Ovary (tissue), 10 donors: ENCODE measurements at places on chromosomes 4 and X.
A peak's percentile ranks its signal among the peaks of the same experiment; 100 is the strongest.

DNA sequence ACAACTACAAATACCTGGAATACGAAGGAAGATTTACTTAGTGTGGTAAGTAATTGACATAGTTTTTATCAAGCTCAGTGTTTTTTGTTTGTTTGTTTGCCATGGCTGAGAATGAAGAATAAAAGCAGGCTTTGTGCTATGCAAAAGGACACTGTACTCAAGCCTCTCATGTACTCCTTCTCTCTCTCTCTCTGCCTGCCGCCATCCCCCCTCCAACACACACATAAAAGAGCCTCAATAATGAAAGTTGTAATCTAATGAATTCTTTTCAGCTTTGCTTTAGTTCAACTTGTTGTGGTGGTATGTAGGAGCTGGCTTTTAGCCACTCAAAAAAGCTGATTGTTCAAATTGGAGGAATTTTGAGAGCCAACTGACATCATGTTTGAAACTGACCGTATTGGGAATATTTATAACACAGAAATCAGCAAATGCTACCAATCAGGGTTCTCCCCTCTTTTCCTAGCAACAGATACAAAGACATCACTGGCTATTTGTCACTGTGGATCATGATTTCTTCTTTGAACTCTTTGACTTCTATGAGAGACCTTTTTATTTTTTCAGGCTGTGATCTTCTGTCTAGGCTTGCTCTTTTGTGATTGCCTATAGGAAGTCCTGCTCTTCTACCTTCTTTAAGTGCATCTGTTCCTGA, 1148.8 kb downstream of the RAPGEF2 start:
- no peak overlapping the region for H3K4me3 ChIP-seq
- DNase-seq, result no peak
- H3K27me3 ChIP-seq, result no peaks in the 10 kb centered on the region
- no peak overlapping the region for H3K27ac ChIP-seq
- no peaks in the 10 kb centered on the region for H3K4me1 ChIP-seq

- H3K36me3 ChIP-seq, result no peaks in the 10 kb centered on the region
- peak overlapping the region; percentile 56 for H3K27ac ChIP-seq
- no peaks in the 10 kb centered on the region for H3K27me3 ChIP-seq
Measured at GRCh38 chr4:152352622-152353116, 183.2 kb downstream of the FBXW7 start.

- no peak overlapping the region for H3K27ac ChIP-seq
- H3K4me3 ChIP-seq, result no peak overlapping the region
- H3K36me3 ChIP-seq, result no peaks in the 10 kb centered on the region
- H3K27me3 ChIP-seq, result no peaks in the 10 kb centered on the region
Measured at GRCh38 chr4:186924723-186925122, 201.1 kb upstream of the FAT1 start.

GRCh38 chrX:17154001-17154400, 207.5 kb downstream of the REPS2 start:
- H3K4me3 ChIP-seq, result no peak overlapping the region
- H3K27ac ChIP-seq, result no peak overlapping the region
- H3K27me3 ChIP-seq, result no peaks in the 10 kb centered on the region
- DNase-seq, result no peak
- no peaks in the 10 kb centered on the region for H3K36me3 ChIP-seq

- no peak overlapping the region for H3K27ac ChIP-seq
- no peaks in the 10 kb centered on the region for H3K27me3 ChIP-seq
- no peak for DNase-seq
Measured at GRCh38 chr4:73311428-73311827, 52.8 kb upstream of the ANKRD17 start.

DNA sequence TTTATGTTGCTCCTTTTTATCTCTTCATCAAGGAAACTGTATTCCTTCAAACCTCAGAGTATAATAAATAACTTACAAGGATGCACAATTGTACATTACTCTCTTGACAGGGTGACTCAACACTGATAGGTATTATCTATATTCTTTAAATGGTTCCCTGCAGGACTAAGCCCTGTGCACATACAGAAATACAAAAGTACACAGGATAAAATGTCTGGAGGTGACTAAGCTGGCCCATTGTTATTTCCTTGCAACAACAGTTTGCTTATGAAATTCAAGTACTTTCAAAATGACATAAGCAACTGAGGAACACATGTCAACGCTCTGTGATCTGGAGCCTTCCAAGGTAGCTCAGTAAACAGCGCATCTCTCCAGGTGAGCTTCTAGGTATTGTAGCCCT, 83.8 kb upstream of the RPL34 start:
- H3K4me1 ChIP-seq, result no peaks in the 10 kb centered on the region
- no peak for DNase-seq
- no peaks in the 10 kb centered on the region for H3K36me3 ChIP-seq
- no peak overlapping the region for H3K4me3 ChIP-seq
- no peak overlapping the region for H3K27ac ChIP-seq

GRCh38 chr4:48090621-48091020, 43.4 kb downstream of the TXK start:
- H3K4me1 ChIP-seq, result no peaks in the 10 kb centered on the region
- H3K27ac ChIP-seq, result no peak overlapping the region
- no peak for DNase-seq
- no peak overlapping the region for H3K4me3 ChIP-seq
- H3K36me3 ChIP-seq, result no peaks in the 10 kb centered on the region
- no peaks in the 10 kb centered on the region for H3K27me3 ChIP-seq

DNA sequence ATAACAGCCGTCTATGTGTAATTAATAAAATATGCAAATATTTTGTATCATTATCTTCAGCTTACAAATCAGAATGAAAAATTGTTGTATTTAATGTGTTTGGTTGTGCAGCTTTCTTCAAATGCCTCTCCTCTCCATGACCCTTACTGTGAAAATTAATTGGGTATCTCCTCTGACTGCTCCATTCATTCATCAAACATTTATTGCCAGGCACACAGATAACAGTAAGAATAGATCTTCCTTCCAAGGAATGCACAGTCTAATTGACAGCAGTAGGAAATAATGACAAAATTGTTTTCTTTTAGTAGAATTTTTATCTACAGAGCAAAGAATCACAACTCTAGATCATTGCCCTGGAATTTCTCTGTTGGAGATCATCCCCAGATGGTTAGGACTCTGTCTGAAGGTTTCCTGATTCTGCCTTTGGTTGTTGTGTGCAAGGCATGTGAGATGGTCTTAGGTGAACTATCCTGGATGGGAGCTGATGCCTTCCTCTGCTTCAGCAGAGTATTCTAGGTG, 395.0 kb upstream of the FAT1 start:
- H3K27ac ChIP-seq, result no peak overlapping the region
- H3K4me3 ChIP-seq, result no peak overlapping the region
- no peaks in the 10 kb centered on the region for H3K27me3 ChIP-seq

GRCh38 chr4:119825696-119826095, 197.1 kb upstream of the PDE5A start:
- no peaks in the 10 kb centered on the region for H3K4me1 ChIP-seq
- H3K27ac ChIP-seq, result no peak overlapping the region
- H3K4me3 ChIP-seq, result no peak overlapping the region

GRCh38 chrX:120741452-120741851, 111.6 kb upstream of the C1GALT1C1 start:
- no peaks in the 10 kb centered on the region for H3K27me3 ChIP-seq
- DNase-seq, result no peak
- no peak overlapping the region for H3K4me3 ChIP-seq
- H3K36me3 ChIP-seq, result no peaks in the 10 kb centered on the region
- no peaks in the 10 kb centered on the region for H3K4me1 ChIP-seq

GRCh38 chrX:100636321-100636991, at the start of gene TSPAN6:
TSPAN6 (minus strand) TSS chrX:100636806; CDS start chrX:100636694, 112 bp downstream.
- peak within 1 kb of the TSS; percentile 49 for H3K4me3 ChIP-seq
- DNase-seq, result peak; percentile 89
- H3K27ac ChIP-seq, result peak within 1 kb of the TSS; percentile 80
- H3K36me3 ChIP-seq, result no peaks in the 10 kb centered on the region
- H3K4me1 ChIP-seq, result no peaks in the 10 kb centered on the region

DNA sequence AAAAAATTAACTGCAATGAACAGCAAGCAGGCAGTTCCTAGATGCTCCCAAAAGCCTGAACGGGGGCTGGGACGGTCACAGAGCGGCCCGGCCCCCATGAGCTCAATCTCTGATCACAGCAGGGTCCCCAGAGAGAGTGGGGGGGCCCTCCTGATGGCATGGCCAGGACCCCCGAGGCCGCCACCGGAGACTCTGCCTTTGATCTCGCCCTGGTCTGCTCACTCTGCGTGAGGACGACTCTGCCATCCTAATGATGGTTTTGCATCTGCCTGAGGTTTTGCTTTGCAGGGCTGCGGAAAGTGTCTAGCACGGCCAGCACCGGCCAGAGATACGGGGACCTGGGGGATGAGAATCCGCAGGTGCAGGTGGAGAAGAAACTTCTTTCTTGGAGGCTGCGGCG, 103.8 kb downstream of the SHOX start:
- H3K4me3 ChIP-seq, result no peak overlapping the region
- H3K27me3 ChIP-seq, result no peaks in the 10 kb centered on the region
- no peaks in the 10 kb centered on the region for H3K36me3 ChIP-seq

DNA sequence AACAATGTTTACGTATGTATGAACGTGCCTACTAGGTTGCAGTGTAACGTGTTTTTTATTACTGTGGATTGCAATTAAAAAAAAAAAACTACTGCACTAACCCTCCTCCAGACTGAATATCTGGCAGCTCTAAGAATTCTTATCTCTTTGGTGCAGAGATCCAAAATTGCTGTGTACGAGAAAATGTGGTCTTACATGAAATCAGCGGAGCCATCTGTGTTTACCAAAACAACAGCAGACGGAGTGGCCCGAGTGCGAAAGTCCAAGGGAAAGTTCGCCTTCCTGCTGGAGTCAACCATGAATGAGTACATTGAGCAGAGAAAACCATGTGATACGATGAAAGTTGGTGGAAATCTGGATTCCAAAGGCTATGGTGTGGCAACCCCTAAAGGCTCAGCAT, 268.1 kb downstream of the THOC2 start:
- H3K4me3 ChIP-seq, result no peak overlapping the region
- no peak for DNase-seq
- no peaks in the 10 kb centered on the region for H3K27me3 ChIP-seq
- no peak overlapping the region for H3K27ac ChIP-seq
- no peaks in the 10 kb centered on the region for H3K36me3 ChIP-seq

- no peaks in the 10 kb centered on the region for H3K36me3 ChIP-seq
- DNase-seq, result no peak
- H3K4me3 ChIP-seq, result no peak overlapping the region
- H3K4me1 ChIP-seq, result peaks cover 12% of the 10 kb centered on the region
- no peaks in the 10 kb centered on the region for H3K27me3 ChIP-seq
Measured at GRCh38 chr4:1716065-1716945, 4.2 kb upstream of the SLBP start.

GRCh38 chr4:147289181-147289580, 191.7 kb upstream of the EDNRA start:
- no peaks in the 10 kb centered on the region for H3K36me3 ChIP-seq
- H3K4me3 ChIP-seq, result no peak overlapping the region
- H3K4me1 ChIP-seq, result peaks cover 4% of the 10 kb centered on the region
- no peak for DNase-seq
- peak overlapping the region; percentile 16 for H3K27ac ChIP-seq
- no peaks in the 10 kb centered on the region for H3K27me3 ChIP-seq

GRCh38 chr4:146291313-146291712, 77.0 kb downstream of the REELD1 start:
- no peak overlapping the region for H3K4me3 ChIP-seq
- DNase-seq, result no peak
- H3K4me1 ChIP-seq, result no peaks in the 10 kb centered on the region
- no peaks in the 10 kb centered on the region for H3K36me3 ChIP-seq
- H3K27me3 ChIP-seq, result no peaks in the 10 kb centered on the region

- no peaks in the 10 kb centered on the region for H3K27me3 ChIP-seq
- H3K4me1 ChIP-seq, result no peaks in the 10 kb centered on the region
- no peak for DNase-seq
- H3K36me3 ChIP-seq, result no peaks in the 10 kb centered on the region
- H3K4me3 ChIP-seq, result no peak overlapping the region
- no peak overlapping the region for H3K27ac ChIP-seq
Measured at GRCh38 chrX:122187069-122187713, 996.9 kb upstream of the GRIA3 start.

DNA sequence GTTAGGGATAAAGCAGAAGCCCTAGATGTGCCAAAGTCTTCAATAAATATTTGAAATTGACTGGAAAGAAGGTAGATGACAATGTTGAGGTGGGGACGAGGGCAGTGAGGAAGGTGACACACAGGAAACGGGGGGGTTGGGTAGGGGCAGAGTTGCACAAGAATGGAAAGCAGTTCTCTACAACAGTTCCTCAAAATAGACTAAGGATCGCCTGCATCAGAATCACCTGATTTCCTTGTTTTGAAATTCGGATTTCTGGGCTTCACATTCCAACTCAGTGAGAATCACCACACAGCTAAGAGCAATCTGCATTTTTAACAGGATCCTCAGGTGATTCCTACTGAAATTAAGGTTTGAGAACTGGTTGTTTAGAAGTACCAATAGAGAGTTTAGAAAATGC, 70.6 kb downstream of the ARFIP1 start:
- no peak overlapping the region for H3K4me3 ChIP-seq
- H3K36me3 ChIP-seq, result no peaks in the 10 kb centered on the region
- H3K27me3 ChIP-seq, result no peaks in the 10 kb centered on the region

DNA sequence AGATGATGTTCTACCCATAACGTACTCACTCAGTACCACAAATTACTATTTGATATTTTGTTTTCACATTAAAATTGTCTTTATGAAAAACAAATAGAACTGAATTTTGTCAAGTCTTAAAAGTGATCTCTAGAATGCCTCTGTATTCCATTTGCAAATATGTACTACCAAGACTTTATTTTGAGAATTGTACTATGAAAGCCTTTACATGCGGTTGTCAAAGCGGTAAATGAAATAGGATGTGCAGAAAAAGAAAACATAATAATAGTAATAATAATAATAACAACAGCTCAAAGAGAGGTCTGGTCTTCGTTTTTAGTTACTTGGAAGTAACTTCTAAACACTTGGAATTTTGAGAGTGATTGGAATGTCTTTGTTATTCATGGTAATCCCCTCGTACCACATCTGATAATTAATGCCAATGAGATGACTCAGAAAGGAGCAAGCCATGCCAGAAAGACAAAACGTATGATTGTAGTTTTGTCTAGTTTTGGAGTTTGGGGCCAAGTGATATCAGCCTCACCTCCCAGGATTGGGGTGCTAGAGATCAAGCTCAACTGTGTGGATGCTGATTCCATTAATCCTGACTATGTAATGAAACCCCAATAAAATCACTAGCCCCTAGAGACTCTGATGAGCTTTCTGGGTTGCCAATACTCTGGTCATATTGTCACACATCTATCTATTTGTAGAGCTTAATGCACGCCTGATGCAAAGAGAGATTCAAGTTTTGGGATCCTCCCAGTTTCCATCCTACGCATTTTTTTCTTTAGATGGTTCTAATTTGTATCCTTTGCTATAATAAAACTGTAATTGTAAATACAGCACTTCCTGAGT, 20.2 kb upstream of the CTSO start:
- H3K27me3 ChIP-seq, result no peaks in the 10 kb centered on the region
- H3K27ac ChIP-seq, result no peak overlapping the region
- no peaks in the 10 kb centered on the region for H3K4me1 ChIP-seq
- no peak overlapping the region for H3K4me3 ChIP-seq
- no peak for DNase-seq

DNA sequence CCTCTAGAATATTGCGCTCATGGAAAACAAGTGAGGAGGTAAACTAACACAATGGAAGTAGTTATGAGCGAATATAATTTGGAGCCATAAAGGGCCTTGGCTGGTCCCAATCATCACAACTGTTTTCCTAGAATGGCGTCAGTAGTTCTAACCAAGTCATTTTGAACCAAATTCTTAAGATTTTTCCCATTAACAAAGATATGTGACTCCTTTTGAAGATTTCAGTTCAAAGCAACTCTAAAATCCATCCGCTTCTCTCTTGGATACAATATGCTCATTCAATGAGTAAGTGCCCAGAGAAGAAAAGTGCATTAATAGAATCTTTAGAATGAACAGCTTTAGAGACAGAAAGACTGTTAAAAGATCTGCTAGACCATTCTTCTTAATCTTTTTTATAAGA, 19.6 kb upstream of the MYOZ2 start:
- H3K27me3 ChIP-seq, result no peaks in the 10 kb centered on the region
- H3K36me3 ChIP-seq, result no peaks in the 10 kb centered on the region
- no peak for DNase-seq
- H3K27ac ChIP-seq, result no peak overlapping the region
